ENCODE measurements at places on chromosomes 12 and 14. TPM values are rescaled to one million over a fixed set of nuclear protein-coding genes. Genes with fewer than 3 reads are reported as not detected.
A peak's percentile ranks its signal among the peaks of the same experiment; 100 is the strongest.

- no peak for DNase-seq
Measured at GRCh38 chr12:58177366-58177765, 236.0 kb downstream of the ATP23 start.

DNA sequence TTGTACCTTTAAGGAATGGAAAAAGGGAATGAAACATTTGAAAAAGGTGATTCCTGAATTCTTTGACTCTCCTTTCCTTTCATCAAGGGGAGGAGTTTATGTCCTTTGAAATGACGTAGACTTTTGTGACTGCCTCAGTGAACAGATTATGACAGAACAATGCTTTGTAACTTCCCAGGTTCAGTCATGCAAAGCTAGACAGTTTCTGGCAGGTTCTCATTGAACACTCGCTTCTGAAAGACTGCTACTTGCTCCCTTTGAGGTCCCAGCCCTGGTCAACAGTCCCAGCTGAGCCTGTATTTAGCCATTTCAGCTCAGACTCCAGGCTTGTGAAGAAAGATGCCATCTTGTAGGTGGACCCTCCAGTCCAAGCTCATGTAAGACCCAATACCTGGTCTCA lies 1178.9 kb downstream of the BCL11B start:
- DNase-seq: no peak

GRCh38 chr14:40694023-40694422 lies 912.7 kb upstream of the LRFN5 start:
- no peak for DNase-seq

- DNase-seq: no peak
Measured at GRCh38 chr14:93944348-93945069, 17.4 kb downstream of the FAM181A start.

DNA sequence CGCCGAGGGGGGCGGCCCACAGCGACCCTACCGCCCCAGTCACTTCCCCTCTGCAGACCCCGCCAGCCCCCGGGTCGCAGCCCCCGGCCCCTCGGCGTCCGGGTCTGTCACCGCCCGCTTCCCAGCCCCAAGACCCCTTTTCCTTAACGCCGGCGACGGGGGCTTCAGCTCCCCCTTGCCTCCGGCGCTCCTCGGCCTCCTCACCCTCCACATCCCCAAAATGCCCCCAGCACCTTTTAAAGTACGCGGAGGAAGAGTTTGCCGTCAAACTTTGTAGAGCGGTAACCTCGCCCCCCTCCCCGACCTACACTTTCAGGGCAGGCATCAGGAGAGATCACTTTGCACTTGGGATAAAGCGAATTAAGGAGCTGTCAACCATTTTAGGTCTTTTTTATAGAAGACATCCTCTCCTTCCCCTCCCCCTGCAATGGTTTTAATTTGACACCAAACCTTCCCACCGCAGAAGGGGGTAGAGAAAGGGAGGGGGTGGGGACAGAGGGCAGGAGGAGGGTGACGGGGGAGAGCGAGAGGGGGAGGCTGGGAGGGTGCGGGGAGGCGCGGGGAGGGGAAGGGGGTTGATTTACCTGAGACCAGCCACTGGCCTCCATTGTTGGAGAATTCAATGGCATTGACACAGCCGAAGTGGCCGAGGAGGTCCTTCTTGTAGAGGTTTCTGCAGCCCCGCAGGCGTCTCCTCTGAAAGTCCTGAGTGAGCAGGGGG lies 578 bp downstream of the DCAF5 start:
- DNase-seq: peak; percentile 46

GRCh38 chr14:89405712-89406111 lies 11.3 kb downstream of the FOXN3 start:
- no peak for DNase-seq

DNA sequence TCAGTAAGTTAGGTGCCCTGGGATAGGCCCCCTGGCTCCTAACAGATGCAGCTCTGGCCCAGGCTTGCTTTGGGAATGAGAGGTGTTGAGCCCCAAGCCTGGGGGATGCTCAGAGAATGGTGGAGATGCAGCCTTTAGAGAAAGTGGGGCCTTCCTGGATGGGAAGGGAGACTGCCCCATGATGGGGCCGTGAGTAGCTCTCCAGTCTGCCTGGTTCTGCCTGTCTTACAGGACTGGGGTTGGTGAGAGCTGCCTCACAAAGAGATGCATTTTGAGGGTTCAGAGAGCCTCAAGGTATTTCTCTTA lies 523 bp upstream of the VRTN start:
- no peak for DNase-seq

GRCh38 chr12:41023836-41024235 lies 164.3 kb upstream of the PDZRN4 start:
- no peak for DNase-seq

- no peak for DNase-seq
Measured at GRCh38 chr14:69982220-69982839, 103.1 kb downstream of the SMOC1 start.

DNA sequence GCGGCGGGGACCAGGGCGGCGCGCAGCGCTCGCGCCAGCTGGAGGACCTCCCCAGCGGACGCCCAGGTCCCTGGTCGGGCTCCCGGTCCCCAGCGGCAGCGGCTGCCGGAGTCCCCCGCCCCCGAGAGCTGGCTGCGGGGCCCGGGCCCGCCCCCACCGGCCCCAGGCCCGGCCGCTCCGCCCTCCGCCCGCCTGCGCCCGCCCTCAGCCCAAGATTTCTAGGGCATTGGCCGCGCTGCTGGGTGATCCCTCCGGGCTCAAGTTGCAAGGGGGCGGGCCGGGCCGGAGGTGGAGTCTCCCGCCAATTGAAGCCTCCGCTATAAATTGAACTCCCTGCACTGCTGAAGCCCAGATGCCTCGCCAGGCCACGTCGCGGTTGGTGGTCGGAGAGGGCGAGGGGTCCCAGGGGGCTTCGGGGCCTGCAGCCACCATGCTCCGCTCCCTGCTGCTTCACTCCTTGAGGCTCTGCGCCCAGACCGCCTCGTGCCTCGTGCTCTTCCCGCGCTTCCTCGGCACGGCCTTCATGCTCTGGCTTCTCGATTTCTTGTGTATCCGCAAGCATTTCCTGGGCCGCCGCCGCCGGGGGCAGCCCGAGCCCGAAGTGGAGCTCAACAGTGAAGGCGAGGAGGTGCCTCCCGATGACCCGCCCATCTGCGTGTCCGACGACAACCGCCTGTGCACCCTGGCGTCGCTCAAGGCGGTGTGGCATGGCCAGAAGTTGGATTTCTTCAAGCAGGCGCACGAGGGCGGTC lies at the start of gene DIO3:
Gene DIO3 (plus strand): TSS at position 351 of the 752 bp plus-strand sequence.
- peak; percentile 52 for DNase-seq

- no peak for DNase-seq
Measured at GRCh38 chr12:62250671-62251608, 9.3 kb upstream of the USP15 start.

- no peak for DNase-seq
Measured at GRCh38 chr14:50083467-50084337, 32.7 kb downstream of the VCPKMT start.

DNA sequence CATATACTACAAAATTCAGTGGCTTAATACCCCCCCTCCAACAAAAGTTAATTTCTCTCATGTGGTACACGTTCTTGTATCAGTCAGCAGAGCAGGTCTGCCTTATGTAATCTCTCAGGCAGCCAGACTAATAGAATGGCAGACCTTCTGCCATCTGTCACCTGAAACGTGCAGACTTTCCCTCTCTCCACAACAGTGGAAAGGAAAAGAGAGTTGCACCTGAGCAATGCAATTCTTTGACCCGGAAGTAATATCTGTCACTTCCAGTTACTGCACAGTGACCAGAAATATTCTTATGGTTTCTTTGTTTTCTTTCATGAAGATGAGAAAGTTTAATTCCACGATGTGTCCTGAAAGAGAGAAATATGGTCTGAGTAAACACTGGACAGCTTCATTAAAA lies 14.4 kb downstream of the KERA start:
- no peak for DNase-seq

- DNase-seq: no peak
Measured at GRCh38 chr12:1798641-1799020, 21.7 kb upstream of the LRTM2 start.

- no peak for DNase-seq
Measured at GRCh38 chr14:63993992-63994391, 141.2 kb downstream of the SYNE2 start.

DNA sequence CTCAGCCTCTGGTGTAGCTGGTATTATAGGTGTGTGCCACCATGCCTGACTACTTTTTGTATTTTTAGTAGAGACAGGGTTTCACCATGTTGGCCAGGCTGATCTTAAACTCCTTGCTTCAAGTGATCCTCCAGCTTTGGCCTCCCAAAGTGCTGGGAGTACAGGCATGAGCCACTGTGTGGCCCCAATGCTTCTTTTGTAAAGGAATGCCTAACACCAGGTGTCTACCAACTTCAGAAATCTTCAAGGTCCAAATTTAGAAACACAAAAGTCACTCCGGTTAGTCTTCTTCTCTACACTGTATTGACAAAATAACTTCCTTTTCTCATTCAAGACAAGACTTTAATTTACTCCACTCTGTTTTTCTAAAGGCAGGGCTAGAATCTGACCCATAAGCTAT lies 188.7 kb downstream of the PRKD1 start:
- DNase-seq: no peak

The RIMBP2 gene
- 0.01 TPM for polyA plus RNA-seq

The LYZ gene
- 11.5 TPM for polyA plus RNA-seq

The MGP gene
- 16.0 TPM for polyA plus RNA-seq

The RIPK3 gene
- 1.2 TPM for polyA plus RNA-seq

All from liver (tissue), 10 donors.